ENCODE measurements at places on chromosomes 1 and 21. TPM values are rescaled to one million over a fixed set of nuclear protein-coding genes. Genes with fewer than 3 reads are reported as not detected.

DNA sequence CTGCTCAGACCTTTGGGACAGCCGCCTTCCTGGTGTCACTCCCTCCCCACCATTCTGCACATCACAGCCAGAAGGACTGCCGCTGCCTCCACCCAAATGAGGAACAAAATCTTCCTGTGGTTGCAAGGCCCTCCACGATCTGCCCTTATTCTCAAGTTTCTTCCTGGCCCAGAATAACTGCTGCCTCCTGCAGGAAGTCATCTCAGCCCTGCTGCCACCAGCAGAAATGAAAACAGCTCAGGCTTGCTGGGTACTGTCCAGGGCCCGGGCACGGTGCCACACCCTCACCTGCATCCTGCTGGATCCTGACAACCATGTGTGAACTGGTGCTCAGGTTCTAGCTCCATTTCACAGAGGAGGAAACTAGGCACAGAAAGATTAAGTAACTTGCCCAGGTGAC, 2.8 kb downstream of the CLDN19 start:
- DNase-seq, result no peak

- DNase-seq, result no peak
These were observed 25.9 kb upstream of the CLCA4 start for GRCh38 chr1:86520789-86521521.

The APCS gene
- polyA plus RNA-seq, result not detected

- no peak for DNase-seq
These were observed 176.2 kb upstream of the PRMT6 start for GRCh38 chr1:106880226-106880625.

The NTMT2 gene
- polyA plus RNA-seq, result not detected

The EXTL1 gene
- 0.90 TPM for polyA plus RNA-seq

- DNase-seq, result peak; percentile 62
These were observed 31.9 kb downstream of the SETD4 start for GRCh38 chr21:36028127-36029069.

DNA sequence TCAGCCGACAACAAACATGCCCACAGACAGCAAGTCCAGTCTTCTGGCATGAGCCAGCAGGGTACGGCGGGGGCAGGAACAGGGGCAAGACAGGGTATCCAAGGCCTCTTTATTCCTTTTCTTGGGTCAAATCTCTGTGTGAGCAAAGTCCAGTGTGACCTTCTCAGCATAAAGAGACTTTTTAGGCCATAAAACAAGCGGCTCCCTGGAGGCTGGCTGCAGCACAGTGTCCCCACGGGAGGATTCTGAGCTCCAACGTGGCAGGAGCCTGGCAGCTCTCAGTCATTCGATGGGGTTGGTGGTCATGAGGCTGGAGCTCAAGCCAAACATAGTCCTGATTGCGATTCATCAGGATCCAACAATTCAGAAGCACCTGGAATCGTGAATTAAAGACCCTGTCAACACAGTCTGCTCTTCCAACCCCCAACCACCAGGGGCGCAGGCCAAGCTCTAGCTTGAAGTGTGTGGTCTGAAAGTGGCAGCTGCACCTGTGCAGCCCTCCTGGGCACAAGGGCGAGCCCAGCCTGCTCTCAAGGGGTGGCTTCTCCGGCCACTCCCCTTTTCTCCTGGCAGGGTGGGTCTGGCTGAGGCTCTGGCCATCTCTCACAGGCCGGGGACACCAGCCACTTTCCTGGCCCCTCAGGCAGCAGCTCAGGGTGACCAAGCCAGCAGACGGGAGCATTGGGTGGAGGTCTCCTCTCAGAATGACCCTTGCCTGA, 62.1 kb downstream of the SLC66A1 start:
- no peak for DNase-seq

The LAMB3 gene
- 2.6 TPM for polyA plus RNA-seq

DNA sequence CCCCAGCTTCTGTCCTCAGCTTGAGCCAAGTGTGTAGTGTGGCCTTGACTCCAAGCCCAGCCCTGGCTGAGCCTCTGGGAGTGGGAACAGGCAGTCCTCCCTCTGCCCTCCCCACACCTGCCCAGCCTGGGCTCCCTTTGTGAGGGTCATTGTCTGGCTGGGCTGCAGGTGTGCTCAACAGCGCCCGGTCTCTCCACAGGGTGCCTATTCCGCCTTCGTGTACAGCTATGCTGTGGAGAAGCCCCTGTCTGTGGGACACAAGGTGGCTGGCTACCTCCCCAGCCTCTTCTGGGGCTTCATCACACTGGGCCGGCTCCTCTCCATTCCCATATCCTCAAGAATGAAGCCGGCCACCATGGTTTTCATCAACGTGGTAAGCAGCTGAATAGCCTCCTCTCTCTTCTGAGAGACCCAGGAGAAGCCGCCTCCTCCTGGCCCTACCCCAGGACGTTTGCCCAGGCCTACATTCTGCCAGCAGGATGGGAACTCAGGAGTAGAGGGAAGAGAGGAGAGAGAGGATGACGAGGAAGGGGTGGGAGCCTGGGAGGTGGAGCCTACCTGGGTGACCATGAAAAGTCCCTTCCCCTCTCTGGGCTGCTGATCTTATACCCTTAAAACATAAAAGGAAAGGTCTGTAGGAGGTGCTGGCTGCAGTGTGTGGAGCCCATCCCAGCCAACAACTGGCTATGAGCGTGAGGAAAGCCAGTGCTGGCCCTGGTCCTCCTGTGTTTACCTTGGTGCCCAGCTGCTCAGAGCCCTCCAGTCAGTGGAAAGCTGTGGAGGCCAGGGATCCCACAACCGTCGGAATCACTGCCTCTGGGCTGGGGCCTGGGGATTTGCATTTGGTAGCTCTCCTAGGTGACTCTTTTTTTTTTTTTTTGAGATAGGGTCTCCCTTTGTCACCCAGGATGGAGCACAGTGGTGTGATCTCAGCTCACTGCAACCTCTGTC, 45.7 kb downstream of the ELK4 start:
- peak; percentile 45 for DNase-seq

The RPTN gene
- polyA plus RNA-seq, result not detected

DNA sequence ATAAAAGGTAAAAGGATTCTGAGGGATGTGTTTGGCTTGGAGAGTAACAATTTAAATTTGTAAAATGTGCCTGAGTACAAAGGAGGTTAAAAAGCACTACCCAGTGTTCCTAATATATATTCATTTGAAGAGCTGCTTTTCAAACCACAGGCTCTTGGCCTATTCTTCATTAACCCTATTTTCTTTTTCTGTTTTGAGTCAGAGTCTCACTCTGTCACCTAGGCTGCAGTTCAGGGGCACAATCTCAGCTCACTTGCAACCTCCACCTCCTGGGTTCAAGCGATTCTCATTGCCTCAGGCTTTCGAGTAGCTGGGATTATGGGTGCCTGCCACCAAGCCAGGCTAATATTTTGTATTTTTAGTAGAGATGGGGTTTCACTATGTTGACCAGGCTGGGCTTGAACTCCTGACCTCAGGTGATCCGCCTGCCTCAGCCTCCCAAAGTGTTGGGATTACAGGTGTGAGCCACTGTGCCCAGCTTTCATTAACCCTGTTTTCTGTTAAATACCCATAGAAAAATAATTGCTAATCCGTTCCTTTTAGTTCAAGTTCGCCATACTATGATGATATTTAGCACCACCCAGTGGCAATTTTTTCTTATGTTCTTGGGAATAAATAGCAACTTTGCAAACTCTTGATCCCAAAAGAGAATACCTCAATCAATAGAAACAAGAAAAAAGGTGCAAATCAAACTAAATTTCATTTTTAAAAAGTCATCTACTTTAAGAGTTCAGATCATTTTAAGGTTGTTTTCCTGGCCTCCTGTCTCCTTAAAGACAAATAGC, 30.5 kb downstream of the ZBTB8OS start:
- no peak for DNase-seq

The EPS8L3 gene
- polyA plus RNA-seq, result 0.57 TPM

The OR2L3 gene
- polyA plus RNA-seq, result not detected

GRCh38 chr1:214548988-214549387, 2.4 kb downstream of the PTPN14 start:
- peak; percentile 51 for DNase-seq

DNA sequence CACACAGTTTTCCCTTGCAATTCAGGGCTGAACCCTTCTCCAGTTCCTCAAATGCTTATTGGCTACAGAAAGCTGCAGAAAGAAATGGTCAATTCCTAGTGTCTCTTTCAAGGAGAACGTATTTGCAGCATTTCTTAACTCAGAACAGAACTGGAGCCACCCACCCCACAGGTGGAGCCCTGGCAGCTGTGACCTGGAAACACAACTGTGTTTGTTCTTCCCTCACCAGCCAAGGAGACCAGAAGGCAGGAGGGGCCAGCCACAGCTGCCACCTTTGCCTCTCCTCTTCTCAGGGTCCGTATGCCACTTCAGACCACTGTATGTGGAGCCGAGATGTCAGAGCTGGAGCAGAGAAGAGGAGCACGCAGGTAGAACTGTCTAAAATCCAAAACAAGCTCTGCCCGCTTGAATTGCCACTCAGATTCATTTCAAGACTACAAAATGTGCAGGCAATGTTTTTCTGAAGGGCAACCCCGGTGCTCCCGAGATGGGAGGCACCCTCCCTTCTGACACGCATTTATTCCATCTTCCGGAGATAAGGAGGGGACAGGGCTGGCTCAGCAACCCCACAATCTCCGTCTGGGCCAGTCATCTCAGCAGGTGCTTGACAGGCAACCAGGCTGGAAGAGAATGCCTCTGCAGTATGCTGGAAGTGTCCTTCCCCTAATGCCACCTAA, 16.7 kb downstream of the CD247 start:
- DNase-seq, result no peak

The PEAR1 gene
- 2.1 TPM for polyA plus RNA-seq

The CD58 gene
- 11.8 TPM for polyA plus RNA-seq

GRCh38 chr1:100219883-100220282, 29.8 kb downstream of the DBT start:
- DNase-seq, result no peak

The LAMC2 gene
- 1.3 TPM for polyA plus RNA-seq

GRCh38 chr1:173475564-173476196, 1.5 kb upstream of the PRDX6 start:
- no peak for DNase-seq

- no peak for DNase-seq
These were observed 15.6 kb upstream of the AIM2 start for GRCh38 chr1:159092036-159092760.

The RRP15 gene
- 17.1 TPM for polyA plus RNA-seq

DNA sequence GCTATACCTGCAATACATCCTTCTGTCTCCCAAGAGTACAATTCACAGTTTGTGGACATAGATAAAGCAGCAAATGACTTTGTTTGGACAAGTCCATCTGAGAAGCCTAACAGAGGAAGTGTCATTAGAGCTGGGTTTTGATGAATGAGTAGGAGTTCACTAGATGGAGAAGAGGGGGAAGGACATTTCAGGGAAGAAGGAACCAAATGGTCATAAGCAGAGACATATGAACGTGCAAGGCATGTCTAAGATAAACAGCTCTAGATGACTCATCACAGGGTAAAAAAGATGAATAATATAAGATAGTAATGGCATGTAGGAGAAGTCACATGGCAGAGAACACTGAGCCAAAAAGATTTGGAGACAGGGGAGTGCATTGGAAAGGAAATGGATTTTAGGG, 54.5 kb downstream of the HMGB4 start:
- DNase-seq, result no peak

DNA sequence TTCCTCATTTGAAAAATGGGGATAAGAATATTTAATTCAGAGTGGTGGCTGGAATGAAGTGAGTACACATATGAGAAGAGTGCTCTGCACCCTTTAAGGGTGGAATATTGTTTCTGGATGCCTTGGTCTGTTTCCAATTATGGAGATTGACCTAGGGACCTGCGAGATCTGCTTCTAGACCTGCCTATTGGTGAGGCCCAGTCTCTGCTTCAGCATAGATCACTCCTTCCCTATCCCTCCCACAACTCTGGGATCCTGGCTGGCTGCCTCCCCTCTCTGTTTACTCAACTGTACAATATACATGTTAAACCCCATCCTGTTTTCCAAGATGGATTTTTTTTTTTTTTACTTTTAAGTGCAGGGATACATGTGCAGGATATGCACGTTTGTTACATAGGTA, 6.4 kb upstream of the LDLRAD1 start:
- DNase-seq, result no peak

DNA sequence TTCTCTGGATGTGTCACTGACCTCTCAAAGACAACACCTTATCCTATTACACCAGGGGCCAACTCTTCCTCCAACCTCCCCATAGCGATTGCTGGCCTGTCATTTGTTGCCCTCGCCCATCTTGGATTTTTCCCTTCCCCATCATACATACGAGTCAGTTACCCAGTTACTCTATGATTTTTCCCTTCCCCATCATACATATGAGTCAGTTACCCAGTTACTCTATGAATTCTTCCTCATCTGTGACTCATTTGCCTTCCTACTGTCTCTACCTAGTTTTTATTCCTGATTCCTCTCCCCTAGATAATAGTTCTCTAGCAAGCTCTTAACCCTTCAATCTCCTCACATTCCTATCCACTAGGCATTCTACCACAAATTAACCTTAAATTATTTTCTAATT, 178.8 kb downstream of the NR5A2 start:
- no peak for DNase-seq

The FUBP1 gene
- 50.9 TPM for polyA plus RNA-seq

The SLC25A33 gene
- polyA plus RNA-seq, result 9.2 TPM

The MTARC1 gene
- 3.8 TPM for polyA plus RNA-seq

GRCh38 chr1:202017749-202018467, 7.5 kb downstream of the ELF3 start:
- no peak for DNase-seq

DNA sequence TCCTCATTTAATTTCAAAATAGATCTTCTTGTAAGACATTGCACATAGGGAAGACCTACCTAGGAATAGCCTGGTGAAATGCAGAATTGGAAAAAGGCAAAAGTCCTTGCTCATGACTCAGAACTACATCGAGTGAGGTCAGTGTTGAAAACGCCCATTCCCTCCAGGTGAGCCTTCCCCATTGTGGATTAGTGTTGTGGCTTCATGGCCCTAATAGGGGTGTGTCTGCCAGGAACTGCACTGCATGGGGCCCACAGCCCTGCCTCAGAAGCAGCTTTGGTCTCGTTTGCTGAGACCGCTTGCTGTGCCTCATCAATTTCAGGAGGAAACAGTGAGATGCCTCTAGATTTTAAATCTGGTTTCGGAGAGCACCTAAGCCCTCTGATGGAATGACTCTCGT, 17.0 kb downstream of the TFF3 start:
- no peak for DNase-seq

DNA sequence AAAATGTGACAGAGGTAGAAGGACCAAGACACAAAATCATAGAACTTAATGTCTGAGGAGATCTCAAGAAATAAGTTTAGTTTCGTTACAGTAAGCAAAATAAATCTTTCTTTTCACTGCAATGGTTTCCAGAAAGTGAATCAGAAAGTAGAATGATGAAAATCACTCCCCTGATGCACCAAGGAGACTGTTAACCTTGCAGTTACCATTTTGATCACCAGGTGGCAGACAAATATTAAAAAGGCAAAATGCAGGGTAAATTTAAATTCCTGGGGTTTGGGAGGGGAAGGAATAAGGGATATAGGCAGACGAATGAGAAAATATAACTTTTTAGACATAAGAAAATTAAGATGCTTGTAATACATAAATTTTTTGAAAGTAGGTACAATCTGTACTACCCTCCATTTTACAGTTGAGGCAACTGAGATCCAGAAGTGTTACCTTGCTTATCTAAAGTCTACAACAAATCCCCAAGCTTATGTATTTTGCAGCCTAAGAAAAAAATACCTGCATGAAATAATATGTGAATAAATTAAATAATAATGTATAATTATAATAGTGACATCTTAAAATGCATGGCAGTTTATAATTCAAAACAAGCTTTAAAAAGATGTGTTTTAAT, 253.2 kb downstream of the CRB1 start:
- DNase-seq, result no peak

GRCh38 chr21:35482933-35483662, 434.0 kb upstream of the RUNX1 start:
- DNase-seq, result no peak

The SPRR1B gene
- not detected for polyA plus RNA-seq

The GNAT2 gene
- polyA plus RNA-seq, result 0.16 TPM

- DNase-seq, result no peak
These were observed 1.7 kb upstream of the IL6R start for GRCh38 chr1:154403261-154403943.

GRCh38 chr1:15618077-15618654, 908 bp downstream of the DDI2 start:
- DNase-seq, result no peak
